ENCODE measurements at places on chromosomes 7 and 10. TPM values are rescaled to one million over a fixed set of nuclear protein-coding genes. Genes with fewer than 3 reads are reported as not detected.

WEE2 gene
- total RNA-seq, result not detected

NACAD gene
- total RNA-seq, result 6.4 TPM

GRCh38 chr10:24465891-24466818, 257.2 kb downstream of the KIAA1217 start:
- no peaks in the 10 kb centered on the region for H3K36me3 ChIP-seq
- no peaks in the 10 kb centered on the region for H3K4me1 ChIP-seq
- no peaks in the 10 kb centered on the region for H3K27me3 ChIP-seq
- no peak for DNase-seq
- H3K4me3 ChIP-seq, result no peak overlapping the region

GRCh38 chr10:119325131-119325530, 117.8 kb downstream of the GRK5 start:
- no peaks in the 10 kb centered on the region for H3K36me3 ChIP-seq
- no peak overlapping the region for H3K4me3 ChIP-seq
- no peaks in the 10 kb centered on the region for H3K4me1 ChIP-seq
- DNase-seq, result no peak
- no peaks in the 10 kb centered on the region for H3K27me3 ChIP-seq

DNA sequence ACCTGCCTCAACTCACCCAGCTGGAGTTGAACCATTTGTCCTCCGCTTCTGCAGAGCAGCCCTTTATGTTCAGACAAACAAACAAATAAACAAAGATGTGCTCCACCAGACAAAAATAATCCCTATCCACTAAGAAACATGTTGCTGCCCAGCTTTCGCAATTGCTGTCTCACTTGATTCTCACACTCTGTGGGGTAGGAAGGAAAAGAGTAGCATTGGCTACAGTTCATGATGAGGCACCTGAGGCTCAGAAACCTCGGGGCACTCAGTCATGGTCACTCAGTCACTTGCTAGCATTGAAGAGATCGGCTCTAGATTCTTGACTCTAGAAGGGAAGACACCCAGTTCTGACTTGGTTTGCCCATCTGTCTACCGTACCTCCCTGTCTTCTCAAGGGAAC, 88.0 kb upstream of the ZMIZ1 start:
- no peaks in the 10 kb centered on the region for H3K36me3 ChIP-seq
- DNase-seq, result no peak
- H3K4me3 ChIP-seq, result no peak overlapping the region
- H3K27me3 ChIP-seq, result no peaks in the 10 kb centered on the region

GRCh38 chr10:101629837-101630632, 41.9 kb downstream of the DPCD start:
- H3K27me3 ChIP-seq, result no peaks in the 10 kb centered on the region
- no peak for DNase-seq
- no peaks in the 10 kb centered on the region for H3K4me1 ChIP-seq
- H3K27ac ChIP-seq, result no peak overlapping the region
- H3K36me3 ChIP-seq, result no peaks in the 10 kb centered on the region

GRCh38 chr10:436911-437665, 252.4 kb downstream of the DIP2C start:
- no peak overlapping the region for H3K27ac ChIP-seq
- no peaks in the 10 kb centered on the region for H3K27me3 ChIP-seq
- H3K4me3 ChIP-seq, result no peak overlapping the region
- no peak for DNase-seq
- no peaks in the 10 kb centered on the region for H3K36me3 ChIP-seq

DNA sequence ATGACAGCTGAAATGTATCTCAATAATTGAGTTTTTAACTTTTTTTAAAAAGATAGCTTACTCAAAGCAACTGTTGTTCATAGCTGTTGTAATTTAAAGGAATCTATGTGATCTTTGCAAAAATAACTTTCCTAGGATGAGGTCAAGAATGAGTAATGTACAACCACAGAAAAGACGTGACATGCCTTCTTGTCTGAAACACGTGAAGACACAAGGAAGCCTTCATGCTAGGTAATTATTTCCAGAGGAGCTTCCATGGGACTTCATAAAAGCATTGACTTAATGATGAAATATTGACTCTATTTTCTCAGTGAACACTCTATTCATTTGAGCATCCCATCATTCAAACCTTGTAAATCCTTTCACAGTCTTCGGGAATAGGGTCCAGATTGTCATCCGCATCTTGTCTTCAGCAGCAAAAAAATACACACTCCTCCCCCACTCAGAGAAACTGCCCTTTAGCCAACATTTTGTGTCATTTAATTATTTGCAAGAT, 528.0 kb downstream of the NRG3 start:
- no peaks in the 10 kb centered on the region for H3K27me3 ChIP-seq
- H3K4me1 ChIP-seq, result 0 out of 2 replicates have a peak, but pooled peaks cover 2% of the 10 kb centered on the region
- H3K4me3 ChIP-seq, result no peak overlapping the region
- DNase-seq, result no peak
- no peak overlapping the region for H3K27ac ChIP-seq

DNA sequence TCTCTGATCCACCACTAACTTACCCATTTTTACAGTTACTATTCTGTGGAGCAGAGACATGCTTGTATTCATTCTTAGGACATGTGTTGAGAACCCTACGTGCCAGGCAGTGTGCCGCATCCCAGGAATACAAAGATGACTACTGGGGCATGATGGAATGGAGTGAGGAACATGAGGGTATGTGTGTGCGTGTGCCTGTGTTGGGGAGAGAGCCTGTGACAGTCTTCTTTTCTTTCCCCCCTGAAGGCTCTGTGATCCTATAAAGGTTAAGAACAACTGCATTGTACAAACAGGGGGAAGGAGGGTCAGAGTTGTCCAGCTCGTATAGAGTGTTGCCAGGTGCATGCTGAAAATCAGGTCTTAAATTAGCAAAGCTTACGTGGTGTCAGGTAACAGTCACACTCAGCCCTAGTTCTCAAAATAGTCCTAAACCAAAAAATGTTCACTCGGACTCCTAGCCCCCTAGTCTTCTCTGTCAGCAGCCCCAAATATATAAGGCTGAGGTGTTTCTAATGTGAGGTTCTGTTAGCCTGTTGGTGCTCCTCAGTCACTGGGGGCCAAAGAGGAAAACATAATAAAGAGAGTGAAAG, 161.9 kb downstream of the CELF2 start:
- H3K27me3 ChIP-seq, result no peaks in the 10 kb centered on the region
- H3K36me3 ChIP-seq, result no peaks in the 10 kb centered on the region
- no peaks in the 10 kb centered on the region for H3K4me1 ChIP-seq
- no peak for DNase-seq
- no peak overlapping the region for H3K27ac ChIP-seq

- no peaks in the 10 kb centered on the region for H3K27me3 ChIP-seq
- DNase-seq, result no peak
- no peaks in the 10 kb centered on the region for H3K4me1 ChIP-seq
- H3K36me3 ChIP-seq, result no peaks in the 10 kb centered on the region
- H3K27ac ChIP-seq, result no peak overlapping the region
Measured at GRCh38 chr10:128489324-128490247, 363.4 kb upstream of the MKI67 start.
